SK-N-SH (cell line): ENCODE measurements at places on chromosomes 4 and X.

DNA sequence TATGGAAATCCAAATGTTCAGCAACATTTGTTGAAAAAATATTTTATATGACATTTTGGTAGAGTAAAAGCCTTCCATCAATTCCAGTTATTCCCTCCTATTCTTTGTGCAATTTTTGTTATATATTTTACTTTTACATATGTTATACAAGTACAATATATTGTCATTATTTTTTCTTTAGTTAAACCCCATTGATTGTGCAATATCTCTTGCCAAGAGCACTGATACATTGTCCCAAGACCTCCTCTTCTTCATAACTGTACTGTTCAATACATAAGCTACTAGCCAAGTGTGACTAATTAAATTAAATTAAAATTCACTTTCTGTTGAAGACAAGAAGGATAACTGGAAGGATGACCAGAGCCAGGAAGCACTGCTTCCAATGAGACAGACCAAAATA, 527.5 kb downstream of the TMA16 start:
- no peak for DNase-seq

GRCh38 chr4:110797486-110797885, 174.6 kb upstream of the PITX2 start:
- DNase-seq, result no peak

- peak; percentile 3 for DNase-seq
Measured at GRCh38 chrX:45743081-45743533, 542.4 kb upstream of the DIPK2B start.

DNA sequence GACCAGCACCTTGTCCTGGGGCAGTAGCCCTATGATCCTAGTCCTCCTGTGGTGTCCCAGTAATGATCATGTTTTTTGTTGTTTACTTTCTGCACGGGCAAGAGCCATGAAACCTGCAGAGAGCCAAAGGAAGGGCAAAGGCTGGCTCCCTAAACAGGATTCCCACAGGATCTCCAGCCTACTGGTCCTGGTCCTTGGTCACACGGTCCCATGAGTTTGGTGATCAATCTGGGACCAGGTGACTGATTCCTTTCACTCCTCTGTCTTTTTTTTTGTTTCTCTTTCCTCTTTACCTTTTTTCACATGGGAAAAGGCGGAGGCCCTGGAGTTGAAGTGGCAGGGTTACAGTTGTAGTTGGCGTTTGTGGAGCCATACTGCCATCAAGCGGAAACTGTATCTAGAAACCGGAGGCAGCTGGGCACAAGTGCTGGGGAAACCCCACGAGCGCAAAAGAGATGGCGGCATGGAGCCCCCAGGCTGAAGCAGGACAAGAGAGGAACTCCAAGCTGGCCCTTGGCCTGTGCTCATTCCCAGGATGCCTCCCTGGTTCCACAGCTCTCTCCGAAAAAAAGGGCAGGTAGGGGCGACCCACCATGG, 34.6 kb downstream of the NBDY start:
- DNase-seq, result peak; percentile 63

DNA sequence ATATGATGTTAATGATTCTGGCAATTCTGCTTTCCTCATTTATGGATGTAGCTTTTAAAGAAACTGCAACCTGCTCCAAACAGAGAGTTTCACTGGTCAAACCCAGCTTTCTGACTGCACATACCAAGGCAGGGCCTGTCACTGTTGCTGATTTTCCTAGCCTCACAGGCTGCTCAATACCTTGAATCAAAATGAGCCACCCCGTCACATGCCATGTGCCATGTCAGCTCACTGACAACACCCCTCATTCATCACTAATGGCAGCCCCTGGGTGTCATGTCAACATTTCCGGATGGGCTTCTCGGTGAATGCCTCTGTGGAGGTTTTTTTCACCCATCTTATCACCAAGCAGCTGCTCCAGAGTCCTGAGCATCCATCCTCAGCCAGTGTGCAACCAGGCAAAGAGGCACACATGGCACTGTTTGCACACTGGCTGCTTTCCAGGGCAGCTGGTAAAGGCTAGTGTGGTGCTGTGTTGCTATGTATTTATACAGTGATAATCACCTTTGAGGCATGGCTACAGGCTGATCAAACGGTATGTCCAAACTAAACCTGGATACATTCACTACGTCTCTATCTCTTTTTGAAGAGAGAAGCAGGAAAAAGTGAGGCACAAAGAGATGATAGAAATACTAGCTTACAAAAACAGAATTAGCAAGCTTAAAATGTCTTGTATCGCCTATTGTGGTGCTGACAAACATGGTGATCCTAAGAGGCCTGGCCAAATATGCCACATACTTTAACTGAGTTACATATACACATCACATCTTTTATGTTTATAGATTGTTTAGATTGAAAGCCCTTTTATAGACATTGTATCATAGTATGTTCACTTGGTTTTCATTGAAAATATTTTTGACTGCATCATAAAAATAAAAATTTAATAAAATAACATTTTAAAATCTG, 94.6 kb upstream of the INPP4B start:
- peak; percentile 62 for DNase-seq
